Tibial nerve (tissue), 4 donors: ENCODE measurements at places on chromosomes 13 and 19.

DNA sequence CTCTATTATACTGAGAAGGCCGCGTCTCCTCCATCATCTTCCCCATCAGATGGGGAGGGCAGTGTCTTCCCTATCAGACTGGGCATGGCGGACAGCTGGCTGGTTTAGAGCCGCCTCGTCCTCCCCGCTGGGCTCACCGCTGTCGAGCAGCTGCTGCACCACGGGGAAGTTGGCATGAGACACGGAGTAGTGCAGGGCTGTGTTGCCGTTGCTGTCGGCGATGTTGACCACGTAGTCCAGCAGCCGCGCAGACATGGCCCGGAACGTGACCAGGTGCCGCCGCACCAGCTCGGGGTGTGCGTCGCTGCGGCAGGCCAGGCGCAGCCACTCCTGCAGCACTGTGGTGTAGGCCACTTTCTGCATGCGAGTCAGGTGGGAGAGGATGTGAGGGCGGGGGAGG is 18.8 kb upstream of the SPC24 start:
- no peak for DNase-seq

GRCh38 chr13:113483504-113484293 is 6.8 kb downstream of the DCUN1D2 start:
- no peak for DNase-seq

- DNase-seq = no peak
Observed at GRCh38 chr13:39557285-39557955, 45.6 kb downstream of the LHFPL6 start.

- DNase-seq = peak; percentile 16
Observed at GRCh38 chr19:16001481-16002312, 52.9 kb downstream of the OR10H4 start.

- no peak for DNase-seq
Observed at GRCh38 chr13:49791711-49792549, 552 bp downstream of the KPNA3 start.
